Mesothelial cell of epicardium (in vitro differentiated cells): ENCODE measurements at places on chromosomes 3 and 15. TPM values are rescaled to one million over a fixed set of nuclear protein-coding genes. Genes with fewer than 3 reads are reported as not detected.

Gene AMOTL2
- 281 to 297 TPM (median 296 TPM) in 3 replicates for total RNA-seq

Gene SGO1
- 9.3 to 10.1 TPM (median 9.6 TPM) in 3 replicates for total RNA-seq

DNA sequence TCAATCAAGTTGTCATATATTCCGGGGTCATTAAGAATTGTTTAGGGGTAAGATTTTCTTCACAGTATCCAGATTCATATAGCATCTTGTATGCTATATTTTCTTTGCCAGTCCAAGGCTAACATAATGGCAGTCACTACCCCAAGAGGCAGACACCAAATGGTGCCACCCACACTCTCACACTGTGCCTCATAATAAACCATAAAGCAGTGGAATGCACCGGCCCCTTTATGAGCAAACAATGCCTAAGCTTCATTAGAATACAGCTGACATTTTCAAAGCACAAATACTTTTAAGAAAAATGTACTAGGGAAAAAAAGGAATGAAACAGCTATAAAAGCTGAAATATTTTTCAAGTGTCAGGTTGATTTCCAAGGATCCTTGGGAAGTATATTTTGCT is 121.6 kb downstream of the TFDP2 start:
- peak overlapping the region; percentile 97 for H3K4me3 ChIP-seq
- peaks cover 5% of the 10 kb centered on the region for H3K36me3 ChIP-seq
- no peaks in the 10 kb centered on the region for H3K27me3 ChIP-seq
- peak overlapping the region; percentile 96 for H3K27ac ChIP-seq
- DNase-seq, result no peak
- H3K4me1 ChIP-seq, result peaks cover 31% of the 10 kb centered on the region

GRCh38 chr15:58069008-58069407 is 3.5 kb upstream of the ALDH1A2 start:
- H3K36me3 ChIP-seq, result no peaks in the 10 kb centered on the region
- H3K4me1 ChIP-seq, result peaks cover 22% of the 10 kb centered on the region
- H3K27ac ChIP-seq, result no peak overlapping the region

- H3K4me3 ChIP-seq, result no peak overlapping the region
- H3K27ac ChIP-seq, result no peak overlapping the region
- H3K36me3 ChIP-seq, result no peaks in the 10 kb centered on the region
- peaks cover 4% of the 10 kb centered on the region for H3K27me3 ChIP-seq
- H3K4me1 ChIP-seq, result peaks cover 2% of the 10 kb centered on the region
- DNase-seq, result no peak
These were observed 74.2 kb upstream of the PROK2 start for GRCh38 chr3:71859123-71859519.
